ENCODE measurements at places on chromosomes 13 and 19.

DNA sequence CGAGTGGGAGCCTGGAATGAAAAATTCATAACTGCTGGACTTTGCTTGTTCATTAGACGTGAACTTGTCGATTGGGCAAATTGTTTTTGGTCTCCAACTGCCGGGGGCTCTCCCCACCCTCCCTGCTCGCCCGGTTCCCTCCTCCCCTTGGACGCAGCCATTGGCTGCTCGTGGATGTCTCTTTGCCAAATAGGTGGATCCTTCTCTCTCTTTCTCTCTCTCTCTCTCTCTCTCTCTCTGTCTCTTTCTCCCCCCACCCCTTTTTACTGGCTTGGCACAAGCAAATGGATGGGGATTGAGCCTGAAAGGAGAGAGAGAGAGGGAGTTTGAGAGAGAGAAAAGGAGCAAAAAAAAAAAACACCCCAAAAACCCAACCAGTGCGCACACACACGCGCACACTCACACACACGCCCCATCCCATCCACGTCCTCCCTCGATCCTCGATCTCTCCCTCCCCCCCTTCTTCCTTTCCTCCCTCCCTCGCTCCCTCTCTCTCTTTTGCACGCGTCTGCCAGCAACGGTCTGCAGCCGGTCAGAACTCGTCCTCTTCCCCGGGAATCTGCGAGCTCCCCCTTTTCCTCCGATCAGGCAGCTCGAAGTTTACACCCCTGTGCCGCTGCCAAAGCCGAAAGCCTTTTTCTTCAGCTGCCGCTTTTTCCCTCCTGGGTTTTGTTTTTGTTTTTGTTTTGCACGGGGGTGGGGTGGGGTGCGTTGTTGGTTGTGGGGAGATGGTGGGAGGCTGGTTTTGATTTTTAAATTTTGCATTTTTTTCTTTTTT, 27.8 kb downstream of the NFIX start:
- DNase-seq, result peak; percentile 92

DNA sequence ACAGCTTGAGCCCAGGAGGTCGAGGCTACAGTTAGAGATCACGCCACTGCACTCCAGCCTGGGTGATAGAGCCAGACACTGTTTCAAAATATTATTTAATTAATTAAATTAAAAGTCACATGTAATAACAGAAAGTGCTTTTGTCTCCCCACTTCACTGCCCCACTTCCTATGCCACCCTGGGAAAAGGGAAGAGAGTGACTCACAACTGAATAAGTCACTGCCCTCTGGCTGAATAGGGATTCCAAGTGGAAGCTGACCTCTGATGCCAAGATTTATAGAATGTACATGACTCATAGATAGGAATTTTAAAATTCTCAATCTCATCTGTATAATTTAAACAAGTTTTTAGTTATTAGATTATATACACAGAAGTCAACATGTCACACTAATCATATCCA, 22.2 kb upstream of the ERVV-1 start:
- DNase-seq, result no peak

GRCh38 chr13:100214886-100215285, 126.0 kb downstream of the PCCA start:
- DNase-seq, result no peak

DNA sequence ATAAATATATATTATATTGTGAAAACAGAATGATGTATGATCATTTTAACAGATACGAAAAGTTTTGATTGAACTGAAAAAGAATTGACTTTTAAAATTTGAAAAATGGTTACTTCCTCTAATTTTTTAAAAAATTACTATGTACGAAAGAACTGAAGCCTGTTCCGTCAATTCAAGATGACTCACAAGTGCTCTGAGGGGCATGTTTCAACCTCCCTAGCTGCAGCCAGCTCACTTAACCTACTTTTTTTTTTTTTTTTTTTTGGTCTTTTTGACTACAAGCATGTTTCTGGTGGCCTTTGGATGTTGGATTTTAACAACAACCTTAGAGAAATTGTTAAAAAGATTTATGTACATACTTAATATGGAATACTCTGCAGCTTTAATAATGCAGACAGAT, 1139.3 kb downstream of the DIAPH3 start:
- no peak for DNase-seq

- DNase-seq, result no peak
Measured at GRCh38 chr19:47322058-47322457, 9.9 kb upstream of the C5AR2 start.

- no peak for DNase-seq
Measured at GRCh38 chr13:60494296-60494695, 97.3 kb downstream of the TDRD3 start.

GRCh38 chr13:112104881-112105234, 37.9 kb downstream of the SOX1 start:
- DNase-seq, result no peak

GRCh38 chr19:39004403-39004802, 27.9 kb downstream of the FBXO27 start:
- no peak for DNase-seq

DNA sequence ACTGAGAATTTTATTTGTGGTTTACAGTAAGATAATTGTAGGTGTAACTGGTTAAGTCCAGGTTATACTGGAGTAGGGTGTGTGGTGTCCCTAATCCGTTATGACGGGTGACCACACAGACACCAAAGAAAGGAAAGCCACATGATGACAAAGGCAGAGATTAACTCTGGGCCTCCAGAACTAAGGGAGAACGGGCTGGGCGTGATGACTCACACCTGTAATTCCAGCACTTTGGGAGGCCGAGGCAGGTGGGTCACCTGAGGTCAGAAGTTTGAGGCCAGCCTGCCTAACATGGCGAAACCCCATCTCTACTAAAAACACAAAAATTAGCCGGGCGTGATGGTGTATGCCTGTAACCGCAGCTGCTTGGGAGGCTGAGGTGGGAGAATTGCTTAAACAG, 10.2 kb upstream of the FUT2 start:
- DNase-seq, result no peak

GRCh38 chr19:30446850-30447552, 74.8 kb downstream of the ZNF536 start:
- no peak for DNase-seq

DNA sequence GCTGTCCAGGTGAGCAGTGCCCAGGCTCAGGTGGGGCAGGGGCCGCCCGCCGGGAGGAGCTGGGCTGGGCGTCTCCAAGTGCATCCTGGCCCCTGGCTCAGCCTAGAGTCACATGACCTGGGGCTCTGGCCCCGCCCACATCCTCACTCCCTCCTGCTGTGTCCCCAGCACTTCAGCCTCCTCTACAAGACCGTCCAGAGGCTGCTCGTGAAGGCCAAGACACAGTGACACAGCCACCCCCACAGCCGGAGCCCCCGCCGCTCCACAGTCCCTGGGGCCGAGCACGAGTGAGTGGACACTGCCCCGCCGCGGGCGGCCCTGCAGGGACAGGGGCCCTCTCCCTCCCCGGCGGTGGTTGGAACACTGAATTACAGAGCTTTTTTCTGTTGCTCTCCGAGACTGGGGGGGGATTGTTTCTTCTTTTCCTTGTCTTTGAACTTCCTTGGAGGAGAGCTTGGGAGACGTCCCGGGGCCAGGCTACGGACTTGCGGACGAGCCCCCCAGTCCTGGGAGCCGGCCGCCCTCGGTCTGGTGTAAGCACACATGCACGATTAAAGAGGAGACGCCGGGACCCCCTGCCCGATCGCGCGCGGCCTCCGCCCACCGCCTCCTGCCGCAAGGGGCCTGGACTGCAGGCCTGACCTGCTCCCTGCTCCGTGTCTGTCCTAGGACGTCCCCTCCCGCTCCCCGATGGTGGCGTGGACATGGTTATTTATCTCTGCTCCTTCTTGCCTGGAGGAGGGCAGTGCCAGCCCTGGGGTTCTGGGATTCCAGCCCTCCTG, 16.8 kb upstream of the CELF5 start:
- no peak for DNase-seq

- no peak for DNase-seq
Measured at GRCh38 chr13:79710376-79710775, 229.4 kb downstream of the NDFIP2 start.

DNA sequence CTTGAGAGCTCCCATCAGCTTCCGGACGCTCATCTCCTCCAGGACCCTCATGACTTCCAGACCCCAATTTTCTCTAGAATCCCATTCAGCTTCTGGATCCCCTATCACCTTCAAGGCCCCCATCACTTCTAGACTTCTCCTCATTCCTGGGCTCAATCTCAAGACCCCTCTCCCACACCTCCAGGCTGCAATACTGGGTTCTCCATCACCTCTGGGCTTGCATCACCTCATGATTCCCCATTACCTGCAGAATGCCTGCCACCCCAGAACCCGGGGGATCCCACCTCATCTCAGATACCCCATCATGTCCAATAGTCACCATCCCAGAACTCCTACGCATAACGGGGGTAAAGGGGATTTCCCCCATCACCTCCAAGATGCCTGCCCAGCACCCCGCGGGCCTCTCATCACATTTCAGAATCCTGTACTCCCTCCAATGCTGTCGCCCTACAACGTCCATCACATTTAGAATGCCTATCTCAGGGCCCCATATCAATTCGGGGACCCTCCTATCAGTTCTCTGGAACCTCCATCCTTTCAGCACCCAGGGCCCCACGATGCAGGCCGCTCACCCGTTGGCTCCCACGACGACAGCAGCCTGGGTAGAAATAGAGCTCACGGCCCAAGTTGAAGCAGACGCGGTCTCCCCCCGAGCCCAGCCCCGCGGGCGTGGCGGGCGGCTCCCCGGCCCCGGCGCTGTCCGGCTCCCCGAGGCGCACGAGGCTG, 738 bp downstream of the DMWD start:
- DNase-seq, result no peak

GRCh38 chr13:89239361-89240127, 1568.4 kb downstream of the SLITRK5 start:
- DNase-seq, result no peak

GRCh38 chr19:37077501-37077933, 716 bp upstream of the ZNF420 start:
- no peak for DNase-seq

GRCh38 chr13:37403776-37404527, 194.6 kb downstream of the POSTN start:
- no peak for DNase-seq

GRCh38 chr19:27971071-27971470, 1241.9 kb downstream of the UQCRFS1 start:
- DNase-seq, result no peak

- DNase-seq, result no peak
Measured at GRCh38 chr19:40321566-40322270, 26.5 kb downstream of the C19orf47 start.

GRCh38 chr19:51531349-51532315, at the start of gene SIGLEC6:
Gene SIGLEC6, minus strand, starts transcription at chr19:51531670. Its CDS starts 22 bp downstream, at chr19:51531648.
- no peak for DNase-seq

- DNase-seq, result no peak
Measured at GRCh38 chr19:20247016-20247683, 80.1 kb downstream of the ZNF486 start.

- DNase-seq, result no peak
Measured at GRCh38 chr19:23263870-23264590, 13.8 kb upstream of the ZNF724 start.

DNA sequence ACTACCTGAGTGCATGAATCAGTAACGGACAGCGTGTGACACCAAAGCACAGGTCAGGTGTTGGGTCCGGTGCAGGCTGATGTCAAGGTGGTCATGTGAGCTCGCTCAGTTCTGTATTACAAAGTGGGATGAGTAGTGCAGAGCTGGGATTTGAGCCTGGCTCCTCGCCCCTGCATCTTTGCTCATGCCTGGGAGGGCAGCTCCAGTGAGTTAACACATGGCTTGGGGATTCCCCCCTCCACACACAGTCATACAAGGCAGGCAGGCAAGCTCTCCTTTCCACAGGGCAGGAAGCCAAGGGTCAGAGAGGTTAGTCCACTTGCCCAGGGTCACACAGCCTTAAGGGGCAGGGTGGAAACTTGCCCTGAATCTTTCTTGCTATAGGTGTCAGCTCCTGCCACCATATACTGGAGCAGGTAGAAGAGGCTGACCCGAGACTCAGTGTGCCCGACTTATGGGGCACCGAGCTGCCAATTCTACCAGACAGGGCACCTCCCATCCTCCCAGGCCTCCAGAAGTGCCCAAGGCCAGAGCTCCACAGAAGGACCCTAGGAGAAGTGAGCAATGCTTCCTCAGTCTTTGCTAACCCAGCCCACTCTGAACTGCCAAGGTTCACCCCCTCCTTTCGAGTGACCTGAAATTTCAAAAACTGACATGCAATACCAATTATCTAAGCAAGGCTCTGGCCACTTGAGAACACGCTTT, 35.4 kb downstream of the ZNF787 start:
- DNase-seq, result no peak

- DNase-seq, result no peak
Measured at GRCh38 chr13:113660066-113660465, 2.1 kb upstream of the ATP4B start.

- no peak for DNase-seq
Measured at GRCh38 chr19:57395710-57396109, 6.1 kb downstream of the ZNF548 start.

GRCh38 chr19:33826521-33826920, 29.9 kb downstream of the KCTD15 start:
- DNase-seq, result no peak

- no peak for DNase-seq
Measured at GRCh38 chr13:102597029-102597961, 509 bp downstream of the TPP2 start.

DNA sequence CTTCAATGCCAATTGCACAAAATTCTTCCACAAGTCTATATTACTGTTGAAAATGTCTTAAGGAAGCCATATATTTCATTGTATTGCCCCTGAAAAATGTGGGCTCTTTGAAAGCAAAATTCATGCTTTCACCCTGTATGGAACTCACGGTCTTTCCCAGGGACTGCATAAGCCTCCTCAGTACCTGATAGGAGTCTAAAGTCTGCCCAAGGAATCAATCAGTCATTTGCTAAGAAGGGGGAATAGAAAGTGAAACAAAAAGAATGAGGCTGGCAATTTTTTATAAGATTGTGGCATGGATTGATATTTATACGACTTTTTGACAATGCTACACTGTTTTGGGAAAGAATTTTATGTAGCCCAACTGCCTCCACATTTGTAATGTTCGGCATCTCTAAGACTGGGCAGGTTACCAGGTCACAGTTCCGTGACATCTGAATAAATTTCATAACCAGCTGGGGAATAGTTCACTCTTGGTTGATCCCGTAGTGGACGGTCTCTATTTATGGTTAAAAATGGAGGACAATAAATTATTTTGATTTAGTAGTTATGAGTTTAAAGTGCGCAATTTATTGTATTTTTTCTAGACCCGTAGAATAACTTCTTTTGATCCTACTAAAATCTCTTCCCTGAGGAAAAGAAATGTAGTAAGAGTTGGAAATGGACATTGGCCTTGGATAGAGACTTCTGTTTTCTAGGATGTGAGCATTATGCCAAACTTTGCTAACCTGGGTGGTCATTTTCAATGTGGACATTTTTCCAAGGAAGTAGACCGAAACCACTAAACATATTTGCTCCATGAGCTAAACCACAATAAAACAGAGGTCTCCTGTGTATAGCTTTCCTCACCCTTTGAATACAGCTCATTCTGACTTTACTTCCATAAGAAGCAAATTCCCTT, 1585.4 kb downstream of the EFNB2 start:
- DNase-seq, result no peak

- DNase-seq, result no peak
Measured at GRCh38 chr19:55287361-55288079, 3.7 kb downstream of the BRSK1 start.

GRCh38 chr13:21055511-21056045, 5.8 kb downstream of the LATS2 start:
- no peak for DNase-seq

GRCh38 chr13:28637714-28638355, 21.1 kb upstream of the POMP start:
- no peak for DNase-seq

All from cerebellar nuclear complex (tissue), 1 donor.